MG63 (cell line): ENCODE measurements at places on chromosomes 12 and 14.
A peak's percentile ranks its signal among the peaks of the same experiment; 100 is the strongest.

DNA sequence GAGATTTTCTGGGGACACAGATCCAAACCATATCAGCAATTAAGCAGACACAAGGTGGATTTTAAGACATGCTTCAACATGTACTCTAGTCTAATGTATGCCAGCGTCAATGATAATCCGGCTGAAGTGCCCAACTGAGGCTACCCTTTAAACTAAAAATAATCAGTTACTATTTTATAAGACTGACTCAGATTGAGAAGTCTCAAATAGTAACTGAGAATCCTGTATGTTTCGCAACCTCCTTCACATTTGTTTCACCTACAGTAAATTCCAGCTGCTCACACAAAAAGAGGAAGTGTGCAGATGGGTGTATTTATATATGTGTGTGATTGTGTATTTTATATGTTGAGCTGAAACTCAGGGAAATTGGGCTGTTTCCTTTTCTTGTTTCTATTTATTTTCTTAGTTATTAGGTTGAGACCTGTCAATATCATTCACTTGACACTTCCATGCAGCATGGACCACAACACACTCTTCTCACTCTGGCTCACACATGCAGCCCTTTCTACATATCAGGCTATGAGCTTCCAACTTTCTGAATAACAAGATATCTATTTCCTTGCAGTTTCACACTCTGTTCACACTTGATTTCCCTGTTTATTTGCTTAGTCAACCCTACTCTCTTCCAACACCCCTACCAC lies 1224.9 kb upstream of the TMEM132C start:
- DNase-seq = no peak

DNA sequence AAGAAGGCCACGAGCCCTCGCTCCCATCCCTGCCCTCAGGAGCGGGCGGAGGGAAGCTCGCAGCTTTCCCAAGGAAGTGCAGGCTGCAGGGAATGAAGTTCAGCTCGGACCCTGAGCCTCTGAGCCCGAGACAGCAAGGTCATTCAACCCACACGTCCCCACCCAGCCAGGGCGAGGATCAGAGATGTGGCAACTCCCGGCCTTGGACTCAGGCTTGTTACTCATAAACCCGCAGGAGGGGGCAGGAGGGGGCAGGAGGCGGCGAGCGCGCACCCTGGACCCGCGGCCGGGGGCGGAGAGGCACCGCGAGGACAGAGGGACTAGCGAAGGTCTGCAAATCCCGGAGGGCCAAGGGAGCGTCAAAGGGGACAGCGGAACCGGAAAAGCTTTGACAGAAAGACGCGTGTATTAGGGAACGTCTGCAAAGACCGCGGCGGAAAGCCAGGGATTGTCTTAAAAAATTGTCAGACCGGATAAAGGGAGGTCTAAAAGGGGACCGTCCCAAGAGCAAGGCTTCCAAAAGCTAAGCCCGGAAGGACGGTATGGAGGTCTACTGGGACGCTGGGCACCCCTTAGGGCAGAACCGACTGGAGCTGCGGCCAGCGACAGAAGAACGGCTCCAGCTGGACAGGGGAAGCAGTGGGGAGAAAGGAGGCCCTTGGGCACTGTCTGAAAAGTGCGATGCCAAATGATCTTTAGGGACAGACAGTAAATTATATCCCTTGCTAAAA lies 611 bp upstream of the DCAF11 start:
- DNase-seq = peak; percentile 93

- DNase-seq = peak; percentile 69
These were observed 57.3 kb downstream of the NTN4 start for GRCh38 chr12:95733141-95733825.

- no peak for DNase-seq
These were observed 21.3 kb downstream of the MOK start for GRCh38 chr14:102283631-102284129.

- DNase-seq = no peak
These were observed 170.7 kb downstream of the ESRRB start for GRCh38 chr14:76546426-76547221.
